ENCODE measurements at places on chromosomes 7 and 10.

- DNase-seq = no peak
These were observed 67.9 kb downstream of the SPDYE5 start for GRCh38 chr7:75559976-75560365.

DNA sequence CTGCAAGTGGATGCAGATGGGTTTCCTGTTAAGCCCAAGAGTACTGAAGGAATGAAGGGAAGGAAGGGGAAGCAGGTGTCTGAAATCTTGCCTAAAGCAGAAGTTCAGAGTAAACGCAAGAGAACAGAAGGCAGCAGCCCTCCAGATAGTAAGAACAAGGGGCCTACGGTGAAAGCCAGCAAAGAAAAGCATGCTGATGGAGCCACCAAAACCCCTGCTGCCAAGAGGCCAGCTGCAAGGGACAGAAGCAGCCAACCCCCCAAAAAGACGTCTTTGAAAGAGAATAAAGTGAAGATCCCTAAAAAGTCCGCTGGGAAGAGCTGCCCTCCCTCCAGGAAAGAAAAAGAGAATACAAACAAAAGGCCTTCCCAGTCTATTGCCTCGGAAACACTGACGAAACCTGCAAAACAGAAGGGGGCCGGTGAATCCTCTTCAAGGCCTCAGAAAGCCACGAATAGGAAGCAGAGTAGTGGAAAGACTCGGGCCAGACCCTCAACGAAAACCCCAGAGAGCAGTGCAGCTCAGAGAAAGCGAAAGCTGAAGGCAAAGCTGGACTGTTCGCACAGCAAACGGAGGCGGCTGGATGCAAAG lies 152.5 kb downstream of the LCOR start:
- DNase-seq = no peak

DNA sequence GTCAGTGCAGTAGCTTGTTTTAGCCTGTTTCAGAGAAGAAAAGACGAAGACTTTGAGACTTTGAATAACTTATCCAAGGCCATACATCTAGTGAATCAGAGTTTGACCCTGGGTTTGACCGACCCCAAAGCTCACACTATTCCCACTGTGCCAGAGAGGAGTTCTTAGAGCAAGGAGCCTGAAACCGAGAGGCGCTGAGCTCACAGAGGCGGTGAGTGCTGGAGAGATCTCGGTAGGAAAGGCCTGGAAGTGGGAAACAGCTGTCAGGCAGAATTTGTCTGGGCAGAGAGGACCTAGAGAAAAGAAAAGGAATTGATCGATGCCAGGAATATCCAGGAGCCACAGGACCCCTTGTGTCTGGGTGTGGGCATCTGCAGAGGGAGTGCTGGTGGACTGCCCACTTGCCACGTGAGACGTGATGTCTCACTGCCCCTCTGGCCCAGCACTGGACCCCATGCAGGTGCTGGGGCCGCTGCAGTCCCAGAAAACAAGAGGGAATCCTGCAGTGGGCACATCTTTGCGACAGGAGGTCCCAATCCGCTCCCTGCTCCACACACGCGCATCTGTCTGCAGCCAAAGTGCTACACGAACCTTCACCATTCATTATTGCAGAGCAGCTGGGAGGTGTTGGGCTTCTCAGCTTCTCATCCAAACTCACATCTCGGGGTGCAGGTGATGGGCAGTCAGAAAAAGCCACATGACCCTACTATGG lies 6.2 kb downstream of the CALML3 start:
- DNase-seq = no peak

DNA sequence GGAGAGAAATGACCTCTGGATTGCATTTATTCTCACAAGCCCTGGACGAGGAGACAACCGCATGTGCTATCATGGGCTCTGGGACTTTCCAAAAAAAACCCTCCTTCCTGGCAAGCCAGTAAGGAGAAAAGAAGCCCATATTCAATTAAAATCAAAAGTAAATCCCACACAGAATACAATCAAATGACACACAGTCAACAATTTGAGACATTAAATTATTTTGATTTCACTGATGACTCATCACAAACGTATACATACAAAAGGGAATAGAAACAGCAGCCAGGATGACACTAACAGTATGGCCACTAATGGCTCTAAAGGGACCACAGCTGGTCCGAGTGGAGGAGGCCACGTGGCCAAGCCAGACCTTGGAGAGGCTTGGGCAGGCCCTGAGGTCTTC lies 24.9 kb downstream of the LRRC20 start:
- no peak for DNase-seq

DNA sequence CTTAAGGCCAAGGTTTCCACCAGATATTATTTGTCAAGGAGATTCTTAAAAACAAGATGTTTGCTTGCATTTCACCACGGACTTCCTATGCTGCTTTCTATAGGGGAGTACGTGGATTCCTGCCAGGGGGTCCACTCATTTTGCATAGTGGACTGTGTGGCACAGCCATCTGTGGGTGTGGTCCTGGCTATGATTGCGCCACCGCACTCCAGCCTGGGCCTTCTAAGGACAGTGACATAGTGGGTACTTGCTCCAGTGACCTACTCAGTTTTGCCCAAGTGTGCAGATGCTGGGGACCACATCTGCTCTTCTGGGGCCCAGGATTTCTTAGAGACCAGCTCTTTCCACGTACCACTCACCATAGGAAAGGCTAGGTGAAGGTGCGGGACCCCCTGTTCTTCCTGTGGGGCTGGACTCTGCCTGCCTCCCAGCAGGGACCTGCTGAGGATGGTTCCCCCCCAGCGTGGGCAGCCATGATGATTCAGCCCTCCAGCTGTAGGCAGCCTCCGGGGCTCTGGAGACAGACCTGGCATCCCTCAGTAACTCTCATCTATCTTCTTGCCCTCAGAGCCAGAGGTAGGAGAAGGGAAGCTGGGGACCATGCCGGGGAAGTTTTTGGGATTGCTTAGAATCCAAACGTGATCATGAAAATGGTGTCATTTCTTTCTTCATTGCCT lies 42.9 kb downstream of the HK1 start:
- no peak for DNase-seq

- DNase-seq = no peak
These were observed 2.6 kb upstream of the CAMK2G start for GRCh38 chr10:73876971-73877370.

DNA sequence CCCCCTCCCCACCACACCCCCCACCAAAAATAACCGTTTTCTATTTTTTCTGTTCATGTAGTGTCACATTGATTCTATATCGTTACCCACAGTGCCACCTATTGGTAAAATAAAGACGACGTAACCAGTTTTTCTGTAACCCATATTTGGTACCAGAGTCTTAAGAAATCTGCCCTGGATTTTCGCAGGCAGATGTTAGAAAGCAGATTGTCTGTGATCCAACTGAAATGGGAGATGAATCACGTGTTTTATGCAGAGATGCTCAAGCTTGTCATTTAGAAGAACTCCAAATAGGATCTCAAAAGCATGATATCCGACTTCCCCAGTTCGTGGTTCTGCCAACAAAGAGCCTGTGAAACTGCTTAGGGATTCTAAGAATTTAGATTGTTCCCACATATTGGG lies 261.1 kb upstream of the CSTF2T start:
- no peak for DNase-seq

GRCh38 chr7:94394109-94394436 lies 622 bp upstream of the COL1A2 start:
- no peak for DNase-seq

GRCh38 chr7:45192621-45193041 lies 35.0 kb downstream of the RAMP3 start:
- DNase-seq = no peak

GRCh38 chr10:94439275-94439861 lies 37.0 kb downstream of the TBC1D12 start:
- DNase-seq = no peak

DNA sequence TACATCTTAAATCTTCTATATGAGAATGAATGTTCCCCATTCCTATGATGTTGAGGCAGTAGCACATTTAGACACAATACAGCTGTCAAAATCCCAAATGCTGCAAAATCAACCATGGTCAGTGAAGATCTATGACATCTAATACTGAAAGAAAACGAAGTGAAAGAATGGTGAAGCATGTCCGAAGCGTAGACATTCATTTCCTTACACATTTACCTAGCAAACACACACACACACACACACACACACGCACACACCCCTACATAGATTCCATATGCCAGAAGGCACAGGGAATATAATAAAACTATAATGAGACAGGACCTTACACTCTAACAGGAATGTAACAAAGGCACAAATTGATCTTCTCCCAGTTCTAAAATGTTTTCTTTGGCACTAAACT lies 32.5 kb downstream of the CCDC6 start:
- DNase-seq = no peak

DNA sequence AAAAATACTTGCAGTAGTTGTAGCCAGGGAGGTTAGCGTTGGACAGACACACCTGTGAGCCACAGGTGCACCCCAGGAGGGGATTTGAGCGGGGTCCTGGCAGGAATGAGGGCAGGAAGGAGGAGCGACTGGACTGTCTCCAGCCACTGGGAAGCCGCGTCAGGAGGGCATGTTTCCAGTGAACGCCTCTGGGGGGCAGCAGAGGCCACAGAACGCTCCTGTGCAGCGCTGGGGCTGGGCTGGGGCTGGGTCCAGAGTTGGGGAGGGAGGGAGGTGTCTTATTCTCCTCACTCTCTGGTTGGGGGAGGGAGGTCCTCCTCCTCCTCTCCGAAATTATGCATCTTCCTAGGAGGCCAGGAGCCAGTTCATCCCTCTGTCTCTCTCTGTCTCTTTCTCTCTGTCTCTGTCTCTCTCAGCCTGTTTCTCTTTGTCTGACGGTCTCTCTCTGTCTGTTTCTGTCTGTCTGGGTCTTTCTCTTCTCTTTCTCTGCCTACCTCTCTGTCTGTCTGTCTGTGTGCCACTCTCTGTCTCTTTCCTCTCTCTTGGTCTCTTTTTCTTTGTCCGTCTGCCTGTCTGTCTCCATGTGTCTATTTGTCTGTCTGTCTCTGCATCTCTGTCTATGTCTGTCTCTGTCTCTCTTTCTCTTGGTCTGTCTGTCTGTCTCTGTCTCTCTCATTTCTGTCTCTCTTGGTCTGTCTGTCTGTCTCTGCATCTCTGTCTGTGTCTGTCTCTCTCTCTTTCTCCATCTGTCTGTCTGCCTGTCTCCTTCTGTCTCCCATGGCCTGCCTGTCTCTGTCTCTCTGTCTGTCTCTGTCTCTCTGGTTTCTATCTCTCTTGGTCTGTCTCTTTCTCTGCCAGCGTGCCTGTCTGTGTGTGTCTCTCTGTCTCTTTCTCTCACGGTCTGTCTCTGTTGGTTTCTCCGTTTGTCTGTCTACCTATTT lies 9.9 kb upstream of the PSMG3 start:
- DNase-seq = peak; percentile 64

- DNase-seq = no peak
These were observed 348.1 kb upstream of the VWC2 start for GRCh38 chr7:49425277-49425818.

DNA sequence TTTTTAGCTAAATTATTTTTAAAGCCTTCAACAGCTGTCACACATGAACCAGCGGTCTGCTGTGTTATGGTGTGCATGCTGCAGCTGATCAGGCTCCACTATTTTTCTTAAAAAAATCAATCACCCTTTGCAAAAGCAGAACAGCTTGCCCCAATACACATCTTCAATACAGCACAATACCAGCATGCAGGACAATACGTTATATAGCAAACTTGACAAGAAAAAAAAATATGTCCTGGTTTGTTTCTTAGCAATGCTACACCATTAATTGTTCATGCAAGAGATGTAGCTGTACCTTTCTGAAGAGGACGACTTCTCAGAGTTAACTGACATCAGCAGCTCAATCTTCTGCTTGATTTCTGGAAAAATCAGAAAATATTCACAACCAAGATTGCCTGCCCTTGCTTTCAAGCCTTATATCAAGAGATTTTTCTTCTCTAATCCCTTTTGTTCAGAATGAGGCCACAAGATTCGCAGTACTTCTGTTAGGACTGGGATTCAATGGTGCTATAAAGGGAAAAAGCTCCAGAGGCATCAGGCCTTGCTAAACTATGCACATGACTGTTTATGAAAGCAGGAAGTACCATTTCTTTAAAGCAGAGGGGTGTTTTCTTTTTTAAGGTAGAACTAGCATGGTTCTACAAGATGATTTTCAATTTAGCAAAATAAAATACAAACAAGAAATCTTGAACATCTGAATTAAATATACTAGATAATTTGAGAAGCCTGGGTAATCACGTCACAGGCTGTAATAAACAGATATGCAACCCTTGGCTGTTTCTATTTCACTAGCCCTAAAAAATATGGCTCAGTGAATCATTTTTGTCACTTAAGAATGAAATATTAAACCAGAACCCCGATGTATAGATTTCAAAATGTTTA lies 120.0 kb downstream of the SRPK2 start:
- DNase-seq = no peak

DNA sequence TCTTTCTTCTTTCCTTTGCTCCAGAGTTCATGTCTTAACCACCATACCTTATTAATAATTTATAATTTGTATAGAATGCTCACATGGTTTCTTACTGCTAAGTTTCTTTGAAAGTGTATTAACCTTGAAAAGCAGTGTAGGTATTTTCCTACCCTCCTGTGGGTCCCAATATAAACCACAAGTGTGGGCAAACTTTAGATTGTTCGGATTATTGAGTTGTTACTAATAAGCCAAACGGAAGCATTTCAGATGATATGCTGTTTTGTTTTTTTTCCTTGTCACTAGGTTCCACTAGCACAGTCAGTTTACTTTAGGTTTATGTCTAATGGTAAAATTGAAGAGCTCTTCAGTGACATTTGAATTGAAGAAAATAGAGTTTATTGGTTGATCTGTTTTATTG lies 10.2 kb downstream of the SSBP1 start:
- no peak for DNase-seq

GRCh38 chr7:11911900-11912299 lies 79.9 kb upstream of the THSD7A start:
- no peak for DNase-seq

DNA sequence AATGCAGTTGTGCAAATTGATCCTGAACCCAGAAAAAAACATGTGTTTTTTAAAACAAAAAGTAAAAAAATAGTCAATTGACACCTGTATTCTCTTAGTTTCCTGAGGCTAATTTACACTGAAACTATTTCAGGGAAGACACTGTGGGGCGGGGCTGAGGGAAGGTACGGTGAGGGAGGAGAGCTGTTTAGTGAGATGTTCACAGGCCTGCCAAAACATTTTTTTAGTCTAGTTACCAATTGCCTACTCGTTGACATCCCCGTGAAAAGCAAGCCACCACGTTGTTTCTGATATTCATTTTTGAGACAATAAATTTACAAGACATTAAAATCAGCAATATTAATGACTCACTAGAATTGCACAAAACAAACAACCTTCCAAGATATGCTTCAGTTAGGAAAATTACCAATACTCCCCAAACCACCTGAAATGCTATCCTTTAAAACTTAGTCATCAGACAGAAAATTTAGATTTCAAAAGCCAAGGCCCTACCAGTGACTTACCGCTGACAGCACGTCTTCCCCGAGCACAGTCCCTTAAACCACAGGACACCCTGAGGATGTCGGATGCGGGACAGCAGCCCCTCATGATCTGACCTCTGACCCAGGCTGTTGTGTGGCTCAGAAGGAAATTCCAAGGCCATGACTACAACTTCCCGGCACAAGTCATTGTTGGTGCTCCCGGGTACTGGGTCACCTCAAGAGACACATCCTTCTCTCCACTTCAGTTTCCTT lies 279.2 kb downstream of the PRPF18 start:
- DNase-seq = no peak

GRCh38 chr10:12949248-12949647 lies 52.3 kb downstream of the CCDC3 start:
- DNase-seq = no peak

Data from activated T-cell treated with anti-CD3 and anti-CD28 coated beads for 24 hours (primary cell).